ENCODE measurements at places on chromosomes 1 and 21. TPM values are rescaled to one million over a fixed set of nuclear protein-coding genes. Genes with fewer than 3 reads are reported as not detected.

The TRIM67 gene
- total RNA-seq, result not detected

The CRB1 gene
- total RNA-seq, result not detected

The LMX1A gene
- not detected for total RNA-seq

The FCER1G gene
- not detected for total RNA-seq

The DNAJC6 gene
- 2.4 TPM for total RNA-seq

The GRHL3 gene
- not detected for total RNA-seq

The LINGO4 gene
- total RNA-seq, result not detected

The LCE1B gene
- total RNA-seq, result not detected

The ITPKB gene
- total RNA-seq, result 1.8 TPM

The VTCN1 gene
- not detected for total RNA-seq

The TMEM269 gene
- not detected for total RNA-seq

The SMCP gene
- total RNA-seq, result not detected

The HES3 gene
- not detected for total RNA-seq

The URB1 gene
- total RNA-seq, result 38.7 TPM

The OLIG2 gene
- not detected for total RNA-seq

The LHX8 gene
- not detected for total RNA-seq

The BEND5 gene
- not detected for total RNA-seq

The KRTAP21-2 gene
- not detected for total RNA-seq

The SYPL2 gene
- total RNA-seq, result 0.44 TPM

The TMEM183A gene
- 110 TPM for total RNA-seq

The CEP170 gene
- total RNA-seq, result 347 TPM

The ST6GALNAC5 gene
- 7.3 TPM for total RNA-seq

The RRP15 gene
- 5.0 TPM for total RNA-seq

The OR2L2 gene
- total RNA-seq, result not detected

The KRTAP19-3 gene
- total RNA-seq, result not detected

The MARK1 gene
- total RNA-seq, result 0.43 TPM

The IL19 gene
- 1.8 TPM for total RNA-seq

The NHLH1 gene
- total RNA-seq, result 0.14 TPM

The SPATC1L gene
- total RNA-seq, result 5.3 TPM

The UBL4B gene
- total RNA-seq, result not detected

The TMEM50B gene
- 26.2 TPM for total RNA-seq

The FABP3 gene
- 15.2 TPM for total RNA-seq

The FAM78B gene
- not detected for total RNA-seq

The COL6A2 gene
- 1,586 TPM for total RNA-seq

The E2F2 gene
- total RNA-seq, result 2.7 TPM

The MCOLN3 gene
- total RNA-seq, result 0.29 TPM

The ELAPOR1 gene
- total RNA-seq, result 0.22 TPM

The OR2T2 gene
- not detected for total RNA-seq

The TMPRSS3 gene
- not detected for total RNA-seq

The DNAI4 gene
- total RNA-seq, result 6.3 TPM

The ACTL8 gene
- not detected for total RNA-seq

The MROH7 gene
- not detected for total RNA-seq

The MANEAL gene
- total RNA-seq, result 0.57 TPM

The DHRS3 gene
- 192 TPM for total RNA-seq

The KCNQ4 gene
- total RNA-seq, result not detected
